ENCODE measurements at places on chromosomes 13 and 19.
A peak's percentile ranks its signal among the peaks of the same experiment; 100 is the strongest.

DNA sequence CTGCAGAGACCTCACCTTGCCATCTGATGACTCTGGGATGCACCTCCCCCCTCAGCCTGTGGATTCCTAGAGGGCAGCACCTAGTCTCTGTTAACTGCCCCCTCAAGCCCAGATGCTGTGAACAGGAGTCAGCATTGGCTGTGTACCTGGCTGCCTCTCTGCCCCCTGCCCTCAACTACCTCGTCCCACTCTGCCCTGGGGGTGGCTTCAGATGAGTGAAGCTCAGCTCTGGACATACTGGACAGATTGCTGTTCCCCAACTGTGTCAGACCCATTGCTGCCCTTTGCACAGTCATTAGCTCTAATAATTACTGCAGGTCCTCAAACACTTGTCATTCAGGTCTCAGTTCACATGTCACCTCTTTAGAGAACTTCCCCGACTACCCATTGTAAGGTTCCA lies 182.1 kb upstream of the TSHZ3 start:
- no peak for DNase-seq

- no peak for DNase-seq
Measured at GRCh38 chr13:99151516-99151915, 49.1 kb upstream of the UBAC2 start.

GRCh38 chr13:41008349-41008980 lies 10.7 kb downstream of the ELF1 start:
- DNase-seq, result no peak

DNA sequence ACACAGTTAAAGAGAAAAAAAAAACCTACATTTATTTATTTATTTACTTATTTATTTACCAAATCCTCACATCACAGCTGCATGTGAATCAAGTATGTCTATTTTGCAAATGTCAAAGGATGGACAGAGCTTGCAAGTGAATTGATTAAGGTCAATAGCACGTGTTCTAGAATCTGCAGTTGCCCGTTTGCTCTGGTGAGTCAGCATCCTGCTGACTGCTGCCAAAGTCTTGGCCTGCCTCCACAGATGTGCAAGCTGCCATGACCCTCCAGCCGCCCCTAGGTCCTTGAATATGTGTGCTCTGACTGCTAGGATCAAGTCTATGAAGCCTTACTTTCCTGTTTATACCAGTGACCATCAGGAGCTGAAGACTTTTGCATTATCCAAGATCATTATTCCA lies 320.6 kb downstream of the GPC5 start:
- DNase-seq, result peak; percentile 17

GRCh38 chr19:41325947-41326706 lies 16.2 kb downstream of the CCDC97 start:
- DNase-seq, result no peak
